ENCODE measurements at places on chromosomes 12 and 14.

- DNase-seq = peak; percentile 23
Observed at GRCh38 chr14:74952697-74953484, 2.5 kb downstream of the PGF start.

DNA sequence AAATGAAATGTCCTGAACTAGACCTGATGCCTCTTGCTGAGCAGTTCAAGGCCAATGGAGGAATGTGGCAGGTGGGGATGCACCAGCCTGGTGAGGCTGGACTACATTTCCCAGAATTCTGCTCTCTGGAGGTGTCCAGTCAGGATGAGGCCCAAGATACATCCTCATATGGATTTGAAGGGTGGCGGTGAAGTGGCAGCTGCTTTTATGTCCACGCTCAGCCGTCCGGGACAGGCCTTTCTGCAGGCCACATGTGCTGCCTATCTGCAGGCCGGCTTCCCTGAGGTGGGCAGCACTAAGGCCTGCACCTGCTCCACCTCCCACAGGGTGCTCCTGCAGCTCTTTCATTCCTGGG lies 230.2 kb downstream of the BCL11B start:
- DNase-seq = no peak

DNA sequence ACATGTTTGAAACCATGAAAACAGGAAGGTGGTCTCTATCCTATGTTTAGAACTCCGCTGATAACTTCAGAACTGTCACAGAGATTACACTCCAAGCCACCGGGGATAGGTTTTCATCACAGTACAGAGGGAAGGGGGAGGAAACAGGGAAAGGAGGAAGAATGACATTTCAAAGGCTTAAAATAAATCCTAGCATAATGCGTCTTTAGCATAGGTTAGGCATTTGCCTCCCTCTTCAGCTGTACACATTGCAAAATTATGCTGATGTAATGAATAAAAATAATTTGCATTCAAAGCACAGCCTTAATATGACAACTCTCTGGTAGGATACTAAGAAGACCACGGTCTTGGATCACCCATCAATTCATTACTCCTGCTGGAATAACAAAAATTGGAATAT lies 54.3 kb upstream of the PYGL start:
- DNase-seq = no peak

GRCh38 chr12:80299976-80300375 lies 144.1 kb upstream of the PTPRQ start:
- no peak for DNase-seq

- no peak for DNase-seq
Observed at GRCh38 chr14:105422695-105423487, 3.3 kb downstream of the MTA1 start.

- DNase-seq = peak; percentile 62
Observed at GRCh38 chr14:22391908-22392565, 197.0 kb downstream of the DAD1 start.

DNA sequence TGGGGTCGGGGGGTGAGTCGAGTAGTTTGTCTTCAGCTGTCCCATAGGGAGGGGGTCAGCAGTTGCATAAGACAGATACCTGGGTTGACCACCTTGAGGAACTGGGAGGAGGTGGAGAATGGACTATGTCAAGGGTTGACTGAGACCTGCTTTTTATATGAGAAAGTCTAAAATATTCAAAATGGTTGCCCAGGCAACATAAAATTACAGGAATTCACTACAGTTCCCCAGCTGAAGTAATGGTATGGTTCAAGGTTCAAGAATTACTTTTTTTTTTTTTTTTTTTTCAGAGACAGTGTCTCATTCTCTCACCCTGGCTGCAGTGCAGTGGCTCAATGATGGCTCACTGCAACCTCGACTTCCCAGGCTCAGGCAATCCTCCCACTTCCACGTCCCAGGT lies 5.1 kb upstream of the TCHP start:
- DNase-seq = no peak

GRCh38 chr14:60090864-60091519 lies 731 bp upstream of the PCNX4 start:
- DNase-seq = peak; percentile 88
